GOT3 (cell line): ENCODE measurements at places on chromosomes 2 and 18.

- DNase-seq = no peak
Observed at GRCh38 chr2:240452462-240453256, 17.2 kb downstream of the GPC1 start.

DNA sequence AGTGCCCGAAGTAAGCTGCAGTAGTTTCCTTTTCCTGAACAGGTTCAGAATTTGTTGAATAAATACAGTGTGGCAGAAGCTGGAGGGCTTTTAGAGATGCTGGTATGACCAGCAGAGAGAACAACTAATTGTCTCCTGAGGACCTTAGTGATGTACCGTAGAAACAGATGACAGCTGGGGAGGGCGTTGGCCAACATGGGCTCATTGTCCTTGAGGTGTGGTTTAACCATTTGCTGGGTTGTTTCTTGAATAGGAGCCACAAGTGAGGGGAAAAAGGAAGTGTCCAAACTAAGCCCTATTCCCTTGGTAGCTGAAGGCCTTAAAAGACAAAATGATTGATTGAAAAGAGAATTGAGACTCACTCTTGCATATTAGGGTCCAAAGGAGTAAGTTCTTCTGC, 11.7 kb upstream of the FAM228A start:
- DNase-seq = no peak

- no peak for DNase-seq
Observed at GRCh38 chr2:45770811-45771210, 119.3 kb downstream of the PRKCE start.

- DNase-seq = no peak
Observed at GRCh38 chr2:207683879-207684627, 27.4 kb upstream of the CCNYL1 start.

- no peak for DNase-seq
Observed at GRCh38 chr2:88696611-88697010, 5.1 kb downstream of the RPIA start.

DNA sequence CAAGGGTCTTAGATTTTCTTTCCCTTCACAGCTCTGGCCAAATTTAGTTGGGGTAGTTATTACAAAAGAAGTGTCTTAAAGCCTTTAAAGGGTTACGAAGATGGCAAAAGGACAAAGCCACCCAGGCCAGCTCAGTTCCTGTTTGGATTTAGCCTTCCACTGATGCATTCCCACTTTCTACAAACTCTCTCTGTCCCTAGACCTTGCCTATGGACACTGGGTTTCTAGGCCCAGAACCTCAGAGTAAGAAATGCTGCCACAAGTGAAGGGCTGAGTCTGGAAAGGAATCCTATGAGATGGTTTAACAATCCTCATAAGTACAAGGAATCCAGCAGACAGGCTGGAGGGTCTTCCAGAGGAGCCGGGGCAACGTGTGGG, 13.4 kb downstream of the NFE2L2 start:
- DNase-seq = no peak

DNA sequence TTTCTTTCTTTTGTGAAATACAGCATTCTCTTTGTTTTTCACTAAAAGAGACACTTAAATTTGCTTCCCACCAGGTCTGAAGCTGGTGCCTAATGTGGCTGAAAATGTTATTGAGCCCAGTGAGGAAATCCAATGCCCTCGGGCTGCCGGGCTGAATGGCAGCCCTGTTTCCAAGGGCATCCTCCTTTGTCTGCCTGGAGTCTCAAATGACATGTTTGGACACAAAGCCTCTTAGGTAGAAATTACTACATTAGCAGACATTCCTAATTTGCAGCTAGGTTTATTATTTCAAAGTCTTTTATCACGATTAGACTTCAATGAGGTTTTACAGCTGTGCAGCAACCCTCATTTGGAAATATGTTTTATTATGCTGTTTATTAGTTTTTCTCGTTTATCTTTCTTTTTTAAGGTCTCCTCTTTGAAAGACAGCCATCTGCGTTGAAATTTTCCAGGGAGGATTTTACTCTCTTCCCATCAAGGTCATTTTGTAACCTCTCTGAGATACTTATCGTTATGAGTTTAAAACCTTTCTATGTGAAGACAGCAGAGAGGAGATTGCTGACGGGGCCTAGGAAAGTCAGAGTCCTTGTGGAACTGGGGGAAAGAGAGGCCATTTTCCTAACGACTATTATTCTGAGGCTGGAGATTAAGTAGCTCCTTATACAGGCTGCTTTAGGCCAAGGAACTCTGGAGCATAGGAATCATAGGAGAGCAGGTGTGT, 59.0 kb upstream of the ZNF532 start:
- no peak for DNase-seq

GRCh38 chr2:23436346-23437098, 51.5 kb downstream of the KLHL29 start:
- DNase-seq = no peak

DNA sequence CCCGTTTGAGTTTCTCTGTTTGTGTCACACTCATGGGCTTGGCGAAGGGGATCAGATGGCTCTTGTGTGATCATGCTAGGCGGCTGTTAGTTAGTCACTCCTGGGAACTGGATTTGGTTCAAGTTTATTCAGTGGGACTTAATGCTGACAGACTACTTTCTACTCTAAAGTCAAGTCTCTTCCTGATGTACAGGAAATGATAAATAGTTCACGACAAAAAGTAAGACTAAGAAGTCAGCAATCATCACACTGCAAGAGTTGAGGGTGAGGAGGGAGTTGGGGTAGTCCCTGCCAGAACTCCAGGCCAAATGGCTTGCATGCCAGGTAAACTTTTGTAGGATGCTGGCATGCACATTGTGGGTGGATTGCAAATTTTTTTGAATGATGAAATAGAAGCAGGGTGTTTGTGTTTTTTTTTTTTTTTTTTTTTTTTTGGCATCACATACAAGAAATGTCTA, 25.1 kb upstream of the CCL20 start:
- no peak for DNase-seq

DNA sequence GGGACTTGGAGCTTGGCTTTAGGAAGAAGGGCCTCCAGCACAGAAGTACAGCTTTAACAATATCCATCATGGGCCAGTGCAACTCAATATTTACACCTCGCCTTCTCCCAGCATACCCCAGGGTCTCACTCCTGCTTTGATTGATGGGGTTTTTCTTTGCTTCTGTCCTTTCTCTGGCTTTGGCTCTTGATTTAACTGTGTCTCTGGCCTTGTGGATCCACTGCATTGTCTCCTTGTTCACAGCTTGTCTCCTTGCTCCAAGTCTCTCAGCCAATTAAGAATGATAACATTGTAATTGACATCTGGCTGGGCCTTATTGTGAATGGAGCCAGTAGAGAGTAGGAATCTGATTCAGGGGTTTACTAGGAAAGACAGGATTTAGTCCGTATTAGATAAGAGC, 1019.5 kb downstream of the TMEM182 start:
- DNase-seq = no peak

DNA sequence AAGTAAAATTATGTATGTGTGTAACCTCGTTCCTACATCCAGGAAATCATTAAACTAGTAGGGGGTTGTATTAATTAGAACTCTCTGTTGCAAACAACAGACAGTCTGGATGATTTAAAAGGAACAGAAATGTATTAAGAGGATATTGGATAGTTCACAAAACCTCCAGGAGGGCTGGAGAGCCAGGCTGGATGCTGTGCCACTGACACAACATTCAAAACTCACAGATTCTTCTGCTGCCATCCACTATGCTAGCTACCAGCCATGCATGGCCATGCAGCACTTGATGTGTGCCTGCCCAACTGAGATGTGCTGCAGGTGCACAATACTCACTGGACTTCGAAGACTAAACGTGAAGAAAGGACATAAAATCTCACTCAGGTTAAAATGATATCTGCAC, 48.2 kb upstream of the SH3RF3 start:
- DNase-seq = no peak

DNA sequence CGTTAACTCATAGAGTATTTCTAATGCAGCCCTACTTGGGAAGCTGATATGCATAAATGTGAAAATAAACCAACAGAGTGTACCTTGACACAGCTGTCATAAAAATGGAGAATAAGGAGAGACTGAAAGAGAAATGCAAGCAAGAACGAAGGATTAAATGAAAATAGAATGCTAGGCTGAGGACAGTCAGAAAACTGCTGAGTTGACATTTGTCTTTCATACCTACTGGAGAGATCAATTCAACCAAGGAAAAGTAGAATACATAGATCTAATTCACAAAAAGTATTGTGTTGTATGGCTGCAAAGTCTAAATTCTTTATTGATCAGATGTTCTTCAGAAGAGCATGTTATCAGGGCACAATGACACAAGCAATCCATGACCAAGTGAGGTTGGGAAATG, 112.0 kb downstream of the EPHA4 start:
- DNase-seq = no peak

- DNase-seq = peak; percentile 74
Observed at GRCh38 chr2:221572219-221572820, at the start of gene EPHA4. TSS of gene EPHA4 (minus strand) at chr2:221572304. CDS start at chr2:221572248, 56 bp downstream.

DNA sequence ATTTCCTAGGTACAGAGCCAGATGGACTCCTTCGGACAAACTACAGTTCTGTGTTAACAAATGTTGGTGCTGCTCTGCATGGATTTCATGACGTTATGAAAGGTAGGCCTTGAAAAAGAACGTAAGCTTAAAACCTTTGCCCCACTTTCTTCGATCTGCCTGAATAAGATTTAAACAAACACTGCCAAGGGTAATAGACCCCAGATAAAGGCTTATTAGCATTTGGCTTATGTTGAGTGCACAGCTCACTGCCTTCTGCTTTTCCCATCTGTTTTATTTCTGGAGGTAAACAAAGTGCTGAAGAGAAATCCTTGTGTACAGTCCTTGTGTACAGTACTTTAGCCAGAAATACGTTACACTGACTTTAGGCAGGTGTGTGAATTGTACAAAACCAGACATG, 50.0 kb upstream of the STON1 start:
- DNase-seq = no peak

DNA sequence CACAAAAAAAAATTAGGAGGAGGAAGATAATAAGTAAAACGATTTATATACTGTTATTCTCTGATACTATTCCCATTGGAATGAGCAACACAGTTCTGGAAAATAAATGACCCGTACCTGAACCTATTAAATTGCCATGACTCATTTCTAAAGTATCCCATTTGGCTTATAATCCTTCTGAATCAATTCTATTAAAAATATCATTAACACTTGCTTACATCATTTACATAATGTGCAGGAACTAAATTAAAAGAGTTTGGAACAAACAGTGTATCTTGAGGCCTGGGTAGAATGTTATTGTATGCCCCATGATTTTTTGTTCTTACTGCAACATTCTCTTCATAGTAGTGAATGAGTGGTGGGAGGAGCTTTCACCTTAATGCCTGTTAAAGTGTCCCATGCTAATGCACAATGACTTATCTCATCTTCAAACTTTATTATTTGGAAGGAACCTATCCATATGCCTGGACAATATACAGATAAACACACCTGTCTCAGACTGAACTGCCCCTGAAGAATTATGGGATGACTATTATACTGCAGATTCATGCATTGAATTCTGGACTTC, 549.9 kb upstream of the ACVR2A start:
- DNase-seq = no peak

DNA sequence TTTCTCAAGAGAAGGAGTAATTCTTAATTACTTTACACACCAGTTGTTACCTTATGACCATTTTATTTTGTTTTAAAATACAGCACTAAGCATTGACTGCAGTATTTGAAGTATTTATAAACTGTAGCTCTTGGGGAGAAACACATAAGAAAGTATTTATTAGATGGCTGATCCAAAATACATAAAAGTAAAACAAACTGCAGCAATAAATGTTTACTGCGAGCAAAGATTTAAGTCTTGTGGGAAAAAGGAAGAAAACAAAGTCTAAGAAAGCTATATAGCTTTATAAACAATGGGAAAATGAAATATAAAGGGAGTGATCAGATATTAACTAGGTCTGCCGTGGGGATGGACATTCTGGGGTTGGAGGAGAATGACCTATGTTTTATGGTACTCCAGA, 347.2 kb upstream of the ZC3H15 start:
- no peak for DNase-seq

DNA sequence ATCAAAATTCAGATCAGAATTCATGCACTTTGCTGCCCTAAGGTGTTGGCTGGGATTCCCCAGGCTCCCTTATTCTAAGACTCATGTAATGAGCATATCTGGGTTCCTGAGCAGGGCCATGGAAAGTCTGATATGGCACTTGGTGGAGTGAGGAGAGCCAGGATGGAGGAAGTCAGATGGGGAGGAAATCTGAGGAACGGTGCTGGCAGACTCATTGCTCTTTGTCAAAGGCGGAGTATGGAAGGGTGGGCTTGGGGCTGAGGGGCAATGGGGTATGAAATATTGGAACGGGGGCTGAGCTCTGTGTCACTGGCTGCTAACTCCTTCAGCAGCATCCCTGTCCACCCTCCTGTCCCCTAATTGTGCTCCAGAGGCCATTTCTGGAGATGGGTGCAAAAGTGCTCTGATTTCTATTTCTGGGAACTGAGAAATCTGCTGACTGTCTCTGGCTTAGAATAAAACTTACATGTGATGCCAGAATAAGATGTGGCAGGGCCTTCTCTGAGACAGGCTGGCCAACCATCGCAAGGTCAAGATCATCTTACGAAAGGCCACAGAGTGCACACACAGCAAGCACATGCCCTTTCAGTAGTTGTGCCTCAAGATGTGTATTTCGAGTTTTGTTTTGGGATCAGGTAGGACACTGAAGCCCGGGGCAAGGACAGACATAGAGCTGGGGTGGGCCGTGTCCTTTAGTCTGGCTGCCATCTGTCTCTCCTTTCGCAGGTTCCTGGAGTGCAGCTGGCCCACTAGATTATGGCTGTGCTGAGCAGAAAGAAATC, 480.0 kb upstream of the HS6ST1 start:
- no peak for DNase-seq

- no peak for DNase-seq
Observed at GRCh38 chr2:21916934-21917522, 793.3 kb downstream of the TDRD15 start.

DNA sequence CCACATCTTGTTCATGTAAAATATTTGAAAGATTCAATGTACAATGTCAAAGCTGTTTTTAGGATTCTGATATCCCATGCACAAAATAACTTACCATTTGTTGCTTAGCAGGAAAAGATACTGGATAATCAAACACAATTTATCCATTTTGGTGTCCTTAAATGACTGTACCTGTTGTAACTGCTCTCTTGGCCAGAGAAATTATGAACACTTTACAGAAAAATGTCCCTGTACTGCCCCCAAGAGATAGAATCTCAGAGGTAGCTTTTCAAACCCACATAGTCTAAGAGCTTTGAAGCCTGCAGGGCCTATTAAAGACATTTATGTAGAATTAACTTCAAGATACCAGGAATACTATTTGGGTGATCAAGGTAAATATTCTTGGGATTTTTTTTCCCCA, 12.2 kb upstream of the ME2 start:
- DNase-seq = no peak

DNA sequence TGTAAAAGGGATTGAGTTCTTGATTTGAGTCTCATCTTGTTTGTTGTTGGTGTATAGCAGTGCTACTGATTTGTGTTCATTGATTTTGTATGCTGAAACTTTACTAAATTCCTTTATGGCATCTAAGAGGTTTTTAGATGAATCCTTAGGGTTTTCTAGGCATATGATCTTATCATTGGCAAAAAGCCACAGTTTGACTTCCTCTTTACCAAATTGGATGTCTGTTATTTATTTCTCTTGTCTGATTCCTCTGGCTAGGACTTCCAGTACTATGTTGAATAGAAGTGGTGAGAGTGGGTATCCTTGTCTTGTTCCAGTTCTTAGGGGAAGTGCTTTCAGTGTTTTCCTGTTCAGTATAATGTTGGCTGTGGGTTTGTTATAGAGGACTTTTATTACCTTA, 4.8 kb downstream of the ANKAR start:
- DNase-seq = no peak
